ENCODE measurements at places on chromosomes 1 and 21.

DNA sequence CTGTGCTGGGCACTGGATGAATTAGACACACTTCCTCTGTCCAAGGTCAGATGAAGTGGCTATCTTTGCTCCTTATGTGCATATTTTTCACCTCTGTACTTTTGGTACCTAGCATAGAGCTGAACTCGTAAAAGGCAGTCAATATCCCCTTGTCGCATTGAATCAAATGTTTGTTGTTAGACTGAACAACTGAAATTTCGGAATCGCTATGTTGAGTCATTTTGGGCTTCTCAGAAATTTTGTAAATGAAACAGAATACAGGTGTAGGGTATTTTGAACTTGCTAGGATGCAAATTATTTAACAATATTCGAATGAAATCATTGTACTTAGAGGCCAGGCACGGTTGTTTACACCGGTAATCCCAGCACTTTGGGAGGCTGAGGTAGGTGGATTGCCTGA, 48.0 kb downstream of the PDE4B start:
- H3K36me3 ChIP-seq = no peaks in the 10 kb centered on the region
- H3K27me3 ChIP-seq = no peaks in the 10 kb centered on the region
- no peak overlapping the region for H3K4me3 ChIP-seq
- DNase-seq = no peak
- no peak overlapping the region for H3K27ac ChIP-seq

DNA sequence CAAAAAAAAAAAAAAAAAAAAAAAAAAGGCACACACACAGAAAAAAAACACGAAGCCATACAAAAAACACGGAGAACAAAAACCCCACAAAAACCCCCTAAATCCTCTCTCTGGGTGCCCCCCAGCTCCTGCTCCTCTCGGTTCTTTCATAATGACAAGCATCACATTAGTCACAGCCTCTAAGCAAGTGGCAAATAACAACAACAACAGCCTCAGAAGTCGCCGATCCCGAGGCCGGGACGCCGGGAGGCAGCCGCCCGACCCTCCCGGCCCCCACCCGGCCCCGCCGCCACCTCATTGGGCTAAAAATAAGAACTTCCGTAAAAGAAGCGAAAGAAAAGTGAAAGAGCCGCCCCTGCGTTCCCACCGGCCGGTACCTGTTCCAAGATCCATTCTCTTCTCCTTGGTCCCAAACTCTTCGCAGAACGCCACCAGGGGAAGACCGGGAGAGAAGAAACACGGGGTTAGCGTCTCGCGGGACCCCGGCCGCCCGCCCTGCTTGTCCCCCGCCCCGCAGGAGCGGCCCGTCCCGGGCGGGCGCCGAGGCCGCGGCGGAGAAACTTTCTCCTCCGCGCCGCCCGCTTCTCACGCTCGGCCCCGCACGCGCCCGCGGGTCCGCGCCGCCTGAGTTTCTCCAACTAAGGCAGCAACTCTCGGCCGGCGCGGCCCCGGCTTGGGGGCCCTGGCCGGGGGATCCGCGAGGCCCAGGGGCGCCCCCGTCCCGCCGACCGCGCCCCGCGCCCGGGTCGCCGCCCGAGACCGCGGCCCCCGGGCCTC, 102.8 kb downstream of the CASZ1 start:
- H3K27ac ChIP-seq = peak overlapping the region; percentile 96
- no peaks in the 10 kb centered on the region for H3K36me3 ChIP-seq
- no peaks in the 10 kb centered on the region for H3K4me1 ChIP-seq
- H3K27me3 ChIP-seq = no peaks in the 10 kb centered on the region

DNA sequence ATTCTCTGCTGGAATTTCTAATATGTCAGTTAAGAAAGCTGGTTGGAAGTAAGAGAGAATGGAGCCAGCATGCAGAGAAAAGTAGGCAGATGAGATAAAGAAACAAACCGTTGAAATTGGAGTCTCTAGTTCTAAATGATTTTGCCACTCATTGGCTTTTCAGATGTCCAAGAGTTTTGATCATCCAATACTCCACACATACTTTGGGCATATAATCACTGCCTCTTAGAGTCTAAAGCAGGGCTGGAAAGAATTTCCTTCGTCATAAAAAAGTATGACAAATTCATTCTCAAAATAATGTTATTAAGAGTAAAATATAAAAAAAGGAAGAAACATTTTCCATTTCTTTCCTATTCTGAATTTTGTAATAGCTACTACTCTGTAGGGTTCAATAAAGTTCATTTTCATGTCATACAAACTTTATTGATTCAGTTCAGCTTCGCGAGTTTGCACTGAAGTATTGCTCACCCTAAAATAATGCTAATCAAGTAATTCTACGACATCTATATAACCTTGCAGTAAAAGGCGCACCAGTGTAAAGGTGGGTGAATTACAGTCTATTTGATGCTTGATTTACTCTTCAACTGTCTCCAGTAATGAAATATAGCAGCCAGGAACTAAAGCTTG, 1556.6 kb downstream of the NCAM2 start:
- H3K36me3 ChIP-seq = no peaks in the 10 kb centered on the region
- no peak overlapping the region for H3K4me3 ChIP-seq
- no peaks in the 10 kb centered on the region for H3K4me1 ChIP-seq
- no peaks in the 10 kb centered on the region for H3K27me3 ChIP-seq
- no peak overlapping the region for H3K27ac ChIP-seq

- no peaks in the 10 kb centered on the region for H3K4me1 ChIP-seq
- H3K27me3 ChIP-seq = no peaks in the 10 kb centered on the region
- peaks cover 51% of the 10 kb centered on the region for H3K36me3 ChIP-seq
- H3K4me3 ChIP-seq = no peak overlapping the region
Measured at GRCh38 chr1:62637392-62638105, 40.2 kb downstream of the ANGPTL3 start.

- no peaks in the 10 kb centered on the region for H3K36me3 ChIP-seq
- H3K27ac ChIP-seq = no peak overlapping the region
- peaks cover 6% of the 10 kb centered on the region for H3K4me1 ChIP-seq
- H3K27me3 ChIP-seq = peaks cover 3% of the 10 kb centered on the region
- no peak for DNase-seq
Measured at GRCh38 chr1:166925810-166926478, 49.4 kb downstream of the ILDR2 start.

GRCh38 chr1:161921990-161922389, 101.7 kb downstream of the OLFML2B start:
- DNase-seq = no peak
- H3K27me3 ChIP-seq = no peaks in the 10 kb centered on the region
- peak overlapping the region; percentile 52 for H3K27ac ChIP-seq
- no peaks in the 10 kb centered on the region for H3K36me3 ChIP-seq
- no peak overlapping the region for H3K4me3 ChIP-seq

- no peaks in the 10 kb centered on the region for H3K36me3 ChIP-seq
- no peaks in the 10 kb centered on the region for H3K27me3 ChIP-seq
- H3K4me1 ChIP-seq = no peaks in the 10 kb centered on the region
- DNase-seq = no peak
Measured at GRCh38 chr1:202014915-202015661, 4.7 kb downstream of the ELF3 start.

GRCh38 chr1:33335020-33335419, 14.1 kb upstream of the A3GALT2 start:
- DNase-seq = no peak
- H3K4me3 ChIP-seq = no peak overlapping the region
- peak overlapping the region; percentile 100 for H3K27ac ChIP-seq

DNA sequence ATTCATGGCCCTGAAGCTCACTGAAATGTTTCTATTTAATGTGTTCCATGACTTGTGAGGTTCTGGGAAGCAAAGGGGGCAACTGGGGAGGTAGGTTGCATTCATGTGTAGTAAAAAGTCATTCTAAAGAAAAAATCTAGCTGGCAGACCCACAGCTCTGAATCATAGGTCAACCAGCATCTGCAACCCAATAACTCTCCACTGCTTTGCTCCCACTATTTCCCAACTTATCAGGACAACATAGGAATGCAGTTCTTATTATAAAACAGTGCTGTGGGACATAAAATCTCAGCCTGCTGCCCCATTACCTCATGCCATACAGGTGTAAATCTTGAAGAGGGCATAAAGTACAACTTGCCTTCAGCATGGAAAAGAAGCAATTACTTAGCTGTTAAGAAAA, 576.1 kb upstream of the PTBP2 start:
- no peak overlapping the region for H3K27ac ChIP-seq
- DNase-seq = no peak
- no peak overlapping the region for H3K4me3 ChIP-seq
- no peaks in the 10 kb centered on the region for H3K36me3 ChIP-seq

GRCh38 chr1:55092475-55092874, 53.1 kb downstream of the PCSK9 start:
- H3K27me3 ChIP-seq = no peaks in the 10 kb centered on the region
- no peak overlapping the region for H3K27ac ChIP-seq
- peaks cover 88% of the 10 kb centered on the region for H3K36me3 ChIP-seq
- H3K4me1 ChIP-seq = no peaks in the 10 kb centered on the region
- H3K4me3 ChIP-seq = no peak overlapping the region

GRCh38 chr1:183801649-183802048, 3.3 kb upstream of the RGL1 start:
- peaks cover 9% of the 10 kb centered on the region for H3K4me1 ChIP-seq
- H3K4me3 ChIP-seq = no peak overlapping the region
- no peak for DNase-seq
- H3K27ac ChIP-seq = no peak overlapping the region
- no peaks in the 10 kb centered on the region for H3K27me3 ChIP-seq

DNA sequence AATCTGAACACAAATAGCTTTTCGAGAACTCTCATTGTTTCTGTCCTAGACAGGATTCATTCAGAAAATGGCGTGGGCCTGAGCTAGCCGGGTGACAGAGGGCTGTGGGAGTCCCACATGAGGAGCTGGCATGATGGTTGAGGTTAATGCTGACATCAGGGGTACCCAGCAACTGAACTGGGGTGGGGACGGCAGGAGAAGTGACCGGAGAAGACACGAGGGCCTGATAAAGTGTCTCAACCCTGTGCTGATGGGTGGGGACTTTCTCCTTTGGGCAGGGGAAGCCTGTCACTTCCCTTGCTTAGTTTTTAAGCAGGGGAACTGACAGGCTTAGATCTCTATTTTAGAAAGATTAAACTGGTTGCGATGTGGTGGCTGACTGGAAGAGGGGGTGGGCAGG, 14.6 kb downstream of the CHIT1 start:
- H3K36me3 ChIP-seq = no peaks in the 10 kb centered on the region
- H3K4me3 ChIP-seq = no peak overlapping the region
- no peaks in the 10 kb centered on the region for H3K27me3 ChIP-seq
- peak; percentile 47 for DNase-seq
- H3K4me1 ChIP-seq = no peaks in the 10 kb centered on the region

GRCh38 chr1:204991342-204991844, 51.6 kb upstream of the CNTN2 start:
- no peaks in the 10 kb centered on the region for H3K27me3 ChIP-seq
- H3K27ac ChIP-seq = no peak overlapping the region
- H3K4me1 ChIP-seq = no peaks in the 10 kb centered on the region

DNA sequence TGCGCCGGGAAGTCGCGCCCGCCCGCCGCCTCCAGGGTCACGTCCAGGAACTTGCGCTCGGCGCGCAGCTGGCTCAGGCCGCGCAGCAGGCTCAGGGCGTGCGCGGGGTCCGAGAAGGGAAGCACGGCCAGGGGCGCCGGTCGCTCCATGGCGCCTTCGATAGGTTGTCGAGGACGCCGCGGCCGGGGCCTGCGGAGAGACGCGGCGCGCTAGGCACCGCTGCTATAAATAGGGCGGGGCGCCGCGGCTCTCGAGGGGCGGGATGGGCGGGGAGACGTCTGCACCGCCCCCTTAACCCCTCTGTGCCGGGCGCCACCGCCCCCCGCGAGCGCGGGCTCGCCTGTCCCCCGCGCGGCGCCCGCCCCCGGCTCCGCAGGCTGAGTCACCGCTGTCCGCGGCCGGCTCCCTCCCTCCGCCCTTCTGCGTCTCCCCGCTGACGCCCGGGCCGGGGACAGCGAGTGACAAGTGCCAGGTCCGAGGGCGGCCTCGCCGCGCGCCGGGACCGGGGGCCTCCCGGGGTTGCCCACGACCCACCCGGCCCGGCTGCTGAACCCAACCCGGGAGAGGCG, at the start of gene KLHL21:
TSS of gene KLHL21 (minus strand) at position 201 of the 569 bp plus-strand sequence. CDS start at position 149, 52 bp downstream.
- H3K27me3 ChIP-seq = no peaks in the 10 kb centered on the region
- no peaks in the 10 kb centered on the region for H3K4me1 ChIP-seq
- peak within 1 kb of the TSS; percentile 99 for H3K27ac ChIP-seq
- H3K4me3 ChIP-seq = peak within 1 kb of the TSS; percentile 93

DNA sequence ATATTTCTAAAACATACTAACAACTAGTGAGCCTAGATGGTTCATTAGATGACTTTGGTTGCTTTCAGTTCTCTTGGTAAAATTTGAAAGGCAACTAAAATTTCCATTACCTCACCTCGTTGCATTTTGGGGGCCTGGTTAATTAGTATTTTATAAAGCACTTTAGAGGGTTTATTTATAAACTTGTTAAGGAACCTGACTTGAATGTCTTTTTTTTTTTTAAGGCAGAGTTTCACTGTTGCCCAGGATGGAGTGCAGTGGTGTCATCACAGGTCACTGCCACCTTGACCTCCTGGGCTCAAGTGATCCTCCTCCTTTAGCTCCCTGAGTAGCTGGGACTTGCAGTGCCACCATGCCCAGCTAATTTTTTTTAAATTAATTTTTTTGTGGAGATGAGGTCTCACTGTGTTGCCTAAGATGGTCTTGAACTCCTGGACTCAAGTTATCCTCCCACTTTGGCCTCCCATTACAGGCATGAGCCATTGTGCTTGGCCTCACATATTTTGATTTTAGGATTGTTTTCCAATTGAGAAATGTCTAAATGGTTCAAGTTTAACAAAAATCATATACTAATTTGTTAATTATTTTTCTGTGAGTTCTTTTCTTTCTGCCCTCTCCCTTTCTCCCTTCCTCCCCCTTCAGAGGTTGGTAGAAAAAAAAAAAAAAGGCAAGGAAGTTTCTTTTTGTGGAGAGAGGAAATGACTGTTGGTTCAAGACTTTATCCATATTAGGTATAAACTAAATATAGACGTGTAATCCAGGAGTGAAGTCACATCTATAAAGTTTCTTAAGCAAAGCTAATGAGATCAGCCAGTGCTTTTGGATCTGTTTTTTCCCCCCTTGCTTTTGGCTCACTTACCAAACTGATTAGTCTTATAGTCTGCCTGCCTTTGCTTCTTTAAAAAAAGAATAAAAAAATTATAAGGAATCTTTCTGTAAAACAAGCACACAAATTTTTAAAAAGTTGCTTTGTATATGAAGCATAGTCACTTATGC, 24.7 kb downstream of the CLIC4 start:
- peak overlapping the region; percentile 12 for H3K4me3 ChIP-seq
- H3K36me3 ChIP-seq = no peaks in the 10 kb centered on the region
- no peak for DNase-seq
- H3K27ac ChIP-seq = peak overlapping the region; percentile 94
- H3K27me3 ChIP-seq = no peaks in the 10 kb centered on the region
- H3K4me1 ChIP-seq = no peaks in the 10 kb centered on the region

DNA sequence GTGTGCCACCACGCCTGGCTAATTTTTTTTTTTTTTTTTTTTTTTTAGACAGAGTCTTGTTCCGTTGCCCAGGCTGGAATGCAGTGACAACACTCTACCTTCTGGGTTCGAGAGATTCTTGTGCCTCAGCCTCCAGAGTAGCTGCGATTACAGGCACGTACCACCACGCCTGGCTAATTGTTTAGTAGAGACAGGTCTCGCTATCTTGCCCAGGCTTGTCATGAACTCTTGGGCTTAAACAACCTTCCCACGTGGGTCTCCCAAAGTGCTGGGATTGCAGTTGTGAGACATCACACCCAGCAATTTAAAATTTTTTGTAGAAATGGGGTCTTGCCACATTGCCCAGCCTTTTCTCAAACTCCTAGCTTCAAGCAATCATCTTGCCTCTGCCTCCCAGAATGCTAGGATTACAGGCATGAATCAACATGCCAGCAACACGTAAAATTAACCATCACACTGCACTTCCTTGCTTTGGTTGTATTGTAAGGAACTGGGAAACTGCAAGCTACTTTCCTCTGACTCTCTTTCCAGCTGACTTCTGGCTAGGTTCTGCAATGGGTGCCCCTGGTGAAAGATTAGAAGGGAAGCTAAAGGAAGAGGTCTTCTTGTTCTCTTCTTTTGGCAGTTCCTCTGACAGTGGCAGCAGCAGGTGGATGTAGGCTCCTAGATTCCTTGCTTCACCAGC, 13.9 kb upstream of the IL6R start:
- peak; percentile 21 for DNase-seq
- no peak overlapping the region for H3K4me3 ChIP-seq
- no peak overlapping the region for H3K27ac ChIP-seq
